ENCODE measurements at places on chromosomes 4 and X.
A peak's percentile ranks its signal among the peaks of the same experiment; 100 is the strongest.

DNA sequence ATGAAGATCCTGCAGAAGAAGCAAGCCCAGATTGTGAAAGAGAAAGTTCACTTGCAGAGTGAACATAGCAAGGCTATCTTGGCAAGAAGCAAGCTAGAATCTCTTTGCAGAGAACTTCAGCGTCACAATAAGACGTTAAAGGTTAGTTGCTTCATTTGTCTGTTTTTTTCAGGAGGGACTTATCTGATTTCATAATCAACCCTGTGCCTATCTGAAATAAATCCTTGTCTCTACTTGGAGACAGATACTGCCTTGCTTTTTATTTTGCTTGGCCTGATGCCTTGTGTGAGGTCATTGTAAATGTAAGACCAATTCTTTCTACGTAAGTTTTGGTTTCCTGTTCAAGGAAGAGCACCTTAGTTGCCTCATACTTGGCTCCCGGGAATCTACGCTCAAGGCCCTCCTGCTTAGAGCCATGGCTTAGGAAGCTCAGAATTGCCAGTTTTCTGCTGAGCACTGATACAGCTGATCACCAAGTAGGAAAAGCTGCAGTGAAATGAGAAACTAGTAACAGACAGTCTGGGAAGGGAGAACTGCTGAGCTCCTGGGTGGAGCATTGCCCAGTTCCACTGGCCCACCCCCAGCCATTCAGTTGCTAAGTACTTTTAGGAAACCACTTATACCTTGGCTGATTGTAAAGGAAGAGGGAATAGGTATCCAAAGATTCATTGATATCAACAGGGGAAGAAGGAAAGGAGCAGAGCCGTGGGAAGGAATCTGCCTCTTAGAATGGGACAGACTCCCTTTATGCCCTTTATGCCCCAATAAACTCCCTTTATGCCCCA, 41.8 kb downstream of the RBBP7 start:
- DNase-seq = no peak

- DNase-seq = no peak
Observed at GRCh38 chrX:20681683-20682082, 415.0 kb upstream of the RPS6KA3 start.

DNA sequence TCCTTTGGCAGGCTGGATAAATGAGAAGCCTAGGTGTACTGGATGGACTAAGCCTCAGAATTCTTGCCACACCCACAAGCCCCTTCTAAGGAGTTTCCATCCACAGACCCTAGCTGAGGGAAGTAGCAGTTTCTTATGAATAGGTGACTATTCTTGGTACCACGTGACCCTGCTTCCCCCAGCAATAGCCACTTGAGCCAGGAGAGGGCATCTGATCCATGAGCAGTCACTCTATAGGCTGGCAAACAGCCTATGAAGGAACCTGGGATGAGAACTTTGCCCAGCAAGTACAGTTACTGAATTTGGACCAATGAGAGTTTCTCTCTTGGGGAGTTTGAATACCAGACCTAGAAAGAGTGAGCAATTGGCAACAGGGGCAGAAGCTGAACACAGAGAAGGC, 84.0 kb downstream of the RTL9 start:
- no peak for DNase-seq

DNA sequence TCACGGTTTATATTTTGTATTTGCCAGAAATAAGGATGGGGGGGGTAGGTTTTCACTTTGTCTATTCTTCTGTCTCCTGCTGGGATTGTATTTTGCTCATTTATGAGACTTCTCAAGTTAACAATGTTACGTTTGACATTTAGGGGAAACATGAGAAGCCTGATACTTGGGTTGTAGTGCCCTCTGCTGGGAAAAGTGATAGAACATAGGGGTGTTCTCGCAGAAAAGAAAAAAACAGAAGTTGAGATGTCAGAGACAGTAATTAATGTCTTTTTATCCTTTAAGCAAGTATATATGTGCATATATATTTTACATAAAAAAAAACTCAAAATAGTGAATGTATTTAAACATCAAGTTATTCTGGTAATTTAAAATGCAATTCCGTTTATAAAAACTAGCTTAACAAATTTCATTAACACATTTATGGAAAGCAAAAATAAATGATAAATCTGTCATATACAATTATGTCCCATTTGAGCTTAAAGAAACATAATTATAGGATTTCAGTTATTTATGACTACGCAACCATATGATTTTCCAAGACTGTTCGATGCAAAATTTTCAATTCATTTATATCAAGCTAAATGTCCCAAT, 46.0 kb upstream of the TMPRSS11F start:
- peak; percentile 49 for DNase-seq

DNA sequence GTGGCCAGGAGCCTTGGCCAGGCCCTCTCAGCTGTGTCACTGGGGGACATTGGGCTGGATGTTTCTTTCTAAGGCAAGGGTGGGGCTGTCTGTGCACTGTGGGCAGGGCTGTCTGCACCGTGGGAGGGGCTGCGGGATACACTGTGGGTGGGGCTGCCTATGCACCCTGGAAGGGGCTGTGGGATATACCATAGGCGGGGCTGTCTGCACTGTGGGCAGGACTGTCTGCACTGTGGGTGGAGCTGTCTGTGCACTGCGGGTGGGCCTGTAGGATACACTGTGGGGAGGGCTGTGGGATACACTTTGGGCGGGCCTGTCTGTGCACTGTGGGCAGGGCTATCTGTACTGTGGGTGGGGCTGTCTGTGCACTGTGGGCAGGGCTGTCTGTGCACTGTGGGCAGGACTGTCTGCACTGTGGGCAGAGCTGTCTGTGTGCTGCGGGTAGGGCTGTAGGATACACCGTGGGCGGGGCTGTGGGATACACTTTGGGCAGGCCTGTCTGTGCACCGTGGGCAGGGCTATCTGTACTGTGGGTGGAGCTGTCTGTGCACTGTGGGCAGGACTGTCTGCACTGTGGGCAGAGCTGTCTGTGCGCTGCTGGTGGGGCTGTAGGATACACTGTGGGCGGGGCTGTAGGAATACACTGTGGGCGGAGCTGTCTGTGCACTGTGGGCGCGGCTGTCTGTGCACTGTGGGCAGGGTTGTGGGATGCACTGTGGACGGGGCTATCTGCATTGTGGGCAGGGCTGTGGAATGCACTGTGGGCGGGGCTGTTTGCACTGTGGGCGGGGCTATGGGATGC, 31.1 kb downstream of the ACOX3 start:
- no peak for DNase-seq

DNA sequence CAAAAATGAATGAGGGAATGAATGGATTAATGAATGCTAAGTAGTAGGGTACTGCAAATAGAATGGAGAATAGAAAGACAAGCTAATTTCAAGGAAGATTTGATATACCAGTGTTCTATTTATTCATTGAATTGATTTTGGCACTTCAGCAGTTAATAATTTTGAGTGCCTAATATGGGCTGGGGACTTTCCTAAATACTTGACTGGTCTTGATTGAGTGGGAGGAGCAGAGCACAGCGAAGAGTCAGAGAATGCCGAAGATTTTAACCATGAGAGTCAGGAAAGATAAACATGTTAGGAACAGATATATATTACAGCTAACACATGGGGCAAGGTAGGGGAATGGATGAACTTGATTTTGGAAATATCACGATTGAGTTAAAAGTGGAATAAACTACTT, 10.6 kb downstream of the IL15 start:
- DNase-seq = no peak

- no peak for DNase-seq
Observed at GRCh38 chrX:1391370-1391706, 575 bp downstream of the SLC25A6 start.
